T-cell (primary cell): ENCODE measurements at places on chromosomes 5 and 9.

DNA sequence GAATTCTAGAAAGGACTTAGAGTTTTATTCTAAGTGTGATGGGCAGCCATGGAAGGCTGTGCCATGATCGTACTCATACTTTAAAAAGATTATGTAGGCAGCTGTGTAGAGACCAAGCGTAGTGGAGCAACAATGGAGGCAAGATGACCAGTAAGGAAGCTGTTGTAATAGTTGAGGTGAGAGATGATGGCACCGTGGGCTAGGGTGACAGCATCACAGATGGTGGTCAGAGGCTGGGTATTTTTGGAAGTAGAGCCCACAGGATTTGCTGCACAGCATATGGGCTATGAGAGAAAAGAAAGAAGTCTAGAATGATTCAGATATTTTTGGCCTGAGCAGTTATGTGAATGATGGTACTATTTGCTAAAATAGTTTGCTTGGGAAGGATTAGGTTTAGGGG lies 7.7 kb downstream of the ARHGAP26 start:
- no peak for DNase-seq

DNA sequence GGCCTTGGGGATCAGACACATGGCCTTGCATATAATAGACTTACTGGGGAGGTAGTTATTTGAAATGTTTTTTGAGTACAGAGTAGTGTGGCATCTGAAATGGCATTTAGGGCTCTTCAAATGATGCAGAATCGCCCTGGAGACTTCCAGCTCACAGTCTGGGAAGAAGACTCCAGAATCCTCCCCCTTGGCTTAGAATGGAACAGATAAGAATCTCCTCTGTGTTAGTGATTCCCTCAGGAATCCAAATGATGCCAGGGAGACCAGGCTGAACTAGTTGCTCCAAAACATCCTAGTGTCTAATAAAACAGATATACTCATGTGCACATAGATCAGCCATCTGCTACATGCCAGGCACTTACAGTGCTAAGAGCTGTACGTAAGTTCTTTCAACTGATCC lies 38.6 kb upstream of the SMC5 start:
- DNase-seq: no peak

DNA sequence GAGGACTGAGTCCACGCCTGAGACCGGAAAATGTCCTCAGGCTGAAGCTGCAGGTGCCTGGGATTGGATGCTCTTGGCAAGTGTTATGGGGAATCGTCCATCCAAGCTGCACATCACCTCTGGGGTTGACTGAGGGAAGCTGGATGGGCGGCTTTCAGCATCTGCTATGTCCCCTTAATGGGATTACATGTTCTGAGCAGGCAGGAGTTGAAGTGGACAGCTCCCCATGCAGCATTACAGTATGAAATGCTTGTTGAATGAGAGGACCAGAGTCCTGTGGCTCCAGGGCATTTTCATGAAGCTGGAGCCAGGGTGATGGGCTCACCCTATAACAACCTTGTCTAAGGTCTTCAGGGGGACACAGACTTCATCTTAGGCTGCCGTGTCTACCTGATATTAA lies 270.9 kb downstream of the HSPA4 start:
- no peak for DNase-seq

DNA sequence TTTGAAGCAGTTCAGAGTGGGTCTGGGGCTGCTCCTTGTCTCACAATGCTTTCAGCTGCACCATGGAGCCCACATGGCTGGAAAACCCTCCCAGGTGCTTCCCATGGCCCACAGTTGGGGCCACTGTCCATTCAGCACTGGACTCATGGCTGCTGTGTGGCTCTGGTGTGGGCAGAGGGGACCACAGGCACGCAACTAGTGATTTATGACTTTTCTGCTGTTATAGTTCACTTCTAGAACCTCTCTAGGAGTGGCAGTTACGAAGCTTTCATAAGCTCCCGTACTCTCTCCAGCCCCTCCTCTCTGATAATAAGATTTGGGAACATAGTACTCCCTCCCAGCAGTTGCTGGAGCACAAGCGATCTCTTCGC lies 29.0 kb downstream of the GLRA1 start:
- no peak for DNase-seq
